ENCODE measurements at places on chromosomes 4 and X. TPM values are rescaled to one million over a fixed set of nuclear protein-coding genes. Genes with fewer than 3 reads are reported as not detected.

GRCh38 chr4:14087459-14087858 is 459.9 kb upstream of the BOD1L1 start:
- no peak for DNase-seq

DNA sequence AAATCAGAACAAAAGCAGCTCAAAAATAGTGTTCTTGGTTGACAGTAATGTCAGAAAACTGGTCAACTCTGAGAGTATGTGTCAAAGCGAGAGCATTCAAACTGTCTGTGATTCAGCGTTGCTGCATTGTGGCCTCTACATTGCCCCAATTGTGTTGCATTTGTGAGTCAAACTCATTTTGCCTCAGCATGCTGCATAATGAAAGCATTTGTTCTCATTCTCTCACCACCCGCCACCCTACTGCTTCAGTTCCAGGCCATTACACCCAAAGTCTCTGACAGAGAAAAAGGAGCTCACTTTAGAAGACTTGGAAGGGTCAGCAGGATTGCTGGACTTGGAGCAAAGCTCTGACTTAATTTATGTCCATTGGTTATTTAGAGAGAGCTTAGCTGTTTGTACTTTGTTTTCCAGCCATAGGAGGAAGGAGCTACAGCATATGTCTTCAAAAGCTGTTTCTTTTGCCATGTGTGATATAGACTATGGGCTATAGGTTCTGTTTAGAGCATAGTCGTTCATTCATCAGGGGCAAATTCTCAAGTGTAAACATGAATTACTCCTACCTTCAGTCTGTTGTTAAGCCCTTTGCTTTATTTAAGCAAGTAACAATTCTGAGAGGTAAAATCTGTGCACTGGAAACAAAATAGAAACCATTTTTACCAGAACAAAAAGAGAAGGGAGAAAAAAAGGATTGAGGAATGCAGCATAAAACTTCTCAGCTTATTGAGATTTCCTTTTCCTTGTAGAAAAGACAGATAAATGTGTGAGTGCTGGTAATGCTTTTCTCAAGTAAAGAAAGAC is 153.4 kb upstream of the ANK2 start:
- peak; percentile 22 for DNase-seq

GRCh38 chr4:157509341-157509740 is 288.8 kb downstream of the GRIA2 start:
- no peak for DNase-seq

GRCh38 chr4:170109586-170110284 is 20.0 kb upstream of the AADAT start:
- peak; percentile 31 for DNase-seq

GRCh38 chr4:110074570-110074969 is 123.8 kb downstream of the ELOVL6 start:
- DNase-seq = no peak

Gene ZAR1
- total RNA-seq = not detected
